ENCODE measurements at places on chromosomes 16 and 17.
A peak's percentile ranks its signal among the peaks of the same experiment; 100 is the strongest.

DNA sequence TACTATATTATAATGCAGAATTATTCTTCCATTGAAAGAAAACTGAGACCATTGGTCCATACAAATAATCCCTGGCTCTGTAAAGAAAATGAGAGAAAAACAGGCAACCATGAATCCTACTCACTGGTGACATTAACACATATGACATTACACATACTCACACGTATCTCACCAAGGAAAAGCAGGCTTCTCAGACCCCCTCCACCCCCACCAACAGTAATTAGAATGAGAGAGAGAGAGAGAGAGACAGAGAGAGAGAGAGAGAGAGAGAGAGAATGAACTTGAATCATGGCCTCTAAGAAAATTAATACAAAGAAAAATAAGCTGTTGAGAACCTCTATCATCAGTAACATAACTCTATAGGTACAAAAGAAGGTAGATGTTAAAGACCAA lies 132.0 kb downstream of the SNX11 start:
- H3K4me1 ChIP-seq = no peaks in the 10 kb centered on the region

GRCh38 chr16:87970186-87970585 lies 19.0 kb downstream of the BANP start:
- H3K27me3 ChIP-seq = no peaks in the 10 kb centered on the region
- H3K27ac ChIP-seq = no peak overlapping the region
- DNase-seq = no peak
- H3K36me3 ChIP-seq = no peaks in the 10 kb centered on the region
- no peak overlapping the region for H3K4me3 ChIP-seq
- no peaks in the 10 kb centered on the region for H3K4me1 ChIP-seq

DNA sequence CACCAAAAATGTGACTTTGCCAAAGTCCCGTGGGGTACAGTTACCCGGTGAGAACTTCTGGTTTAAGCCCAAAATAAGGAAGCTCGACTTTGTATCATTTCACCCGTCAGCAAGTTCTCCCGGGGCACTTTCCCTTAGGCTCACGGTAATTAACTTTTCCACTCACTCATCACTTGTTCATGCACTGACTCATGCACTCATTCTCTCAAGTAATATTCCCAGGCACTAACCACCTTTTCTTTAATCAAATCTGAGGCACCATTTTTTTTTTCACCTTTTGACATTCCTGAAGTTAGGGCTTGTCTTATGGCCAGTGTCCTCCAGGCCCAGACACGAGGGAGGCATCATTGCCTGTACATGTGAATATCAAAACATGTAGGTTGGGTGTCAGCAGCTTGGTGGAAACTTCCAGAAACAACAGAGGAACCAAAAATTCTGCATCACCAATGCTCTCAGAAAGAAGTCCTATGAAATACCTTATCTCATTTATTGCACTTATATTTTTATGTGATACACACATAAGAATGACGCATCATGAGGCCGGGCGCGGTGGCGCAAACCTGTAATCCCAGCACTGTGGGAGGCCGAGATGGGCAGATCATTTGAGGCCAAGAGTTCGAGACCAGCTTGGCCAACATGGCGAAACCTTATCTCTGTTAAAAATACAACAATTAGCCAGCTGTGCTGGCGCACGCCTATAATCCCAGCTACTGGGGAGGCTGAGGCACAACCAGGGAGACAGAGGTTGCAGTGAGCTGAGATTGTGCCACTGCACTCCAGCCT lies 36.1 kb upstream of the ATP2C2 start:
- peak; percentile 21 for DNase-seq
- no peak overlapping the region for H3K27ac ChIP-seq
- H3K4me1 ChIP-seq = no peaks in the 10 kb centered on the region
- no peaks in the 10 kb centered on the region for H3K36me3 ChIP-seq
- no peak overlapping the region for H3K4me3 ChIP-seq
- H3K27me3 ChIP-seq = no peaks in the 10 kb centered on the region

DNA sequence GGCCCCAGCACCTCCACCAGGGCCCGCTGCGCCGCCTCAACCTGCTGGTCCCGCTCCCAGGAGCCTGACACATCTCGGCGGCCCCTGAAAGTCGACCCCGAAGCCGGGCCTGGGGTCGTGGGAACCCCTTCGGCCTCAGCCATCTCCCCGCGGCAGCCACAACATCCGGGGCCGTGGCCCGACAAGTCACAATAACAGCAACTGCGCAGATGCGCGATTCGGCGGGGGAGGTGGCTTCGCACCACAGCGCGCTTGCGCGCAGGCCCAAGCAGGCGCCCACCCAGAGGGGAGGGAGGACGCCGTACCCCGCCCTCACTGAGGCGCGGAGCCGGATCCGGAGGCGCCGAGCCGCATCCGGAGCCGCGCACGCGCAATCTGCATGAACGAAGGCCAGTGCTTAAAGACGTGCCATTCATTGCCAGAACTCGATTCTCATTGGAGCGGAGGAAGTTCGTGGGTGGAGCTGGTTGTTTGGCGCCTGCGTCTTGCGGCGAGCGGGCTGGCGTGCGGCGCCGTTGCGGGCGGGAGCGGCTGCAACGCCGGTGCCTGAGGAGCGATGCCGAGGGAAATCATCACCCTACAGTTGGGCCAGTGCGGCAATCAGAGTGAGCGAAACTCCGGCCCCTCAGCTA lies at the start of the genes RETREG3 and TUBG1:
RETREG3 (minus strand) TSS at position 193 of the 632 bp plus-strand sequence; CDS start at position 143, 50 bp downstream.
TUBG1 (plus strand) TSS at position 502 of the 632 bp plus-strand sequence; CDS start at position 557, 55 bp downstream.
- H3K27me3 ChIP-seq = no peaks in the 10 kb centered on the region
- H3K27ac ChIP-seq = peak within 1 kb of the TSS; percentile 88
- H3K4me3 ChIP-seq = peak within 1 kb of the TSS; percentile 80
- H3K36me3 ChIP-seq = peaks cover 7% of the 10 kb centered on the region
- peaks cover 26% of the 10 kb centered on the region for H3K4me1 ChIP-seq

DNA sequence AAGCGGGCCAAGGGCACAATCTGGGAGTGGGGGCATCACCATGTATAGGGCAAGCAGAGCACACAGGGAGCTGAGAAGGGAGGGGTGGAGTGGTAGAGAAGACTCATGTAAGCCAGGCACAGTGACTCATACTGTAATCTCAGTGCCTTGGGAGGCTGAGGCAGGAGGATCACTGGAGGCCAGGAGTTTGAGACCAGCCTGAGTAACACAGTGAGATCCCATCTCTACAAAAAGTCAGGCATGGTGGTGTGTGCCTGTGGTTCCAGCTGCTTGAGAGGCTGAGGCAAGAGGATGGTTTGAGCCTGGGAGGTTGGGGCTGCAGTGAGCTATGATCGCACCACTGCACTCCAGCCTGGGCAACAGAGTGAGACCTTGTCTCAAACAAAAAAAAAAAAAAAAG lies 40.8 kb downstream of the ARHGAP27 start:
- no peaks in the 10 kb centered on the region for H3K4me1 ChIP-seq
- H3K36me3 ChIP-seq = no peaks in the 10 kb centered on the region
- no peak overlapping the region for H3K4me3 ChIP-seq
- DNase-seq = no peak

DNA sequence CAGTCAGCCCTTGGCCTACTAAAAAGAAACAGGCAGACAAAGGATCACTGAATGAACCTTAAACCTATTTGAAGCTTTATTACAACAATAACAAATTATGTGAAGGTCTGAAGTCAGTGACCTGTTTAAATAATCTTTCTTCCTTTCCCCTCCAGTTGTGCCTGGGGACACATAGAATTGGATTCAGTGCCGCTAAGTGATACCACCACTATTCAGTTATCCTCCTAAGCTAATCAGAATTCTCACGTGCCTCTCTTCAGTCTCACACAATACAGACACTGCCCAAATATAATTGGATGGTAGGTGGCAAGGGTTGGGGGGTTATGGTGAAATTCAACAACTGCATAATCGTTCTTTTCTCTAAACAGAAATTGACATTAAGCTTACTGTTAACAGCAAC lies 11.4 kb downstream of the TXNDC11 start:
- no peaks in the 10 kb centered on the region for H3K27me3 ChIP-seq
- peaks cover 5% of the 10 kb centered on the region for H3K4me1 ChIP-seq
- no peak overlapping the region for H3K27ac ChIP-seq
- no peak for DNase-seq

Measured in right lobe of liver (tissue), 6 donors.